Activated T-cell treated with anti-CD3 and anti-CD28 coated beads, Interleukin-2, amount 50 U/mL, for 24 hours (primary cell): ENCODE measurements at places on chromosomes 5 and 9.

DNA sequence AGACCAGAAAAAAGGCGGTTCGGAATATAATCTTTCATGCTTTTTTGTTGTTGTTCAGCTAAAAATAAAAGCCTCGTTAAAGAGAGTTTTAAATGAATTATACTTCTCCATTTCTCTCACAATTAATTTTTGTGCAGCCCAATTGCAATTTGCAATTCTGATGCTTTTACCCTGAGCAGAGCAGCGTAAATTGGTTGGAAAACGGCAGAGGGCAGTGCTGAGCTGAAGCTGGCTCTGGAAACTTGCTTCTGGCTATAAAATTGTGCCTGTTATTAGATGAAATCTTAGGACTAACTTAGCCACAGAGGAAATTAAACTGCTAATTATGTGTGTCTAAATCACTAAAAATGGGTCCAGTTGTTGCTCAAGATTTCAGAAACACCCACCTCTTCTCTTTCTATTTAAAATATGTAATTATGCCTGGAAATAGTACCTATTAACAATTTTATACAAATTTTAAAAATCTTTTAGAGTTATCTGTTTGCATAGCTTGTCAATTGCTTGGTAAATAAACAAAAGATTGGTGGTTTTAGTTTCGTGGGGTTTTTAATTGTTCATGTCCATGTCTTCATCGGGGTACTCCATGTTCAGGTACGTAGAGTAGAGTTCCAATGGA lies 441.8 kb upstream of the TLE4 start:
- peak; percentile 32 for DNase-seq

GRCh38 chr5:172564188-172564587 lies 76.9 kb upstream of the NEURL1B start:
- no peak for DNase-seq

DNA sequence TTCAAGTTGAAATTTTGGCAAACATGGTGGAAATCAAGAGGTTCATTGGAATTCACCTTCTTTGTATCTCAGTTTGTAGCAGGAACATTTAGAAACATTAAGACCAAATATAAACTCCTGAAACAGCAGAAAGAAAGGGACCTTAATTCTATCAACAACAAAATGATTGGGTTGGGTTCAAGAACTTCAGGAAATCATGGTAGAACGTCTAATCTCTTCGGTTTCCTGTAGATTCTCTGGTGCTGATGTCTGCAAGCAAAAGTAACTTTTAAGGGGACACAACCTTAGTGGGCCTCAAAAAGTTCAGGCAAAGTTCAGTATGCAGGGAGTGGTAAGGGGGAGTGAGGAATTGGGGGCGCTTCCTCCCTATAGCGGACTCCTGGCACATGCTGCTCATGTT lies 3.4 kb downstream of the IL33 start:
- no peak for DNase-seq

DNA sequence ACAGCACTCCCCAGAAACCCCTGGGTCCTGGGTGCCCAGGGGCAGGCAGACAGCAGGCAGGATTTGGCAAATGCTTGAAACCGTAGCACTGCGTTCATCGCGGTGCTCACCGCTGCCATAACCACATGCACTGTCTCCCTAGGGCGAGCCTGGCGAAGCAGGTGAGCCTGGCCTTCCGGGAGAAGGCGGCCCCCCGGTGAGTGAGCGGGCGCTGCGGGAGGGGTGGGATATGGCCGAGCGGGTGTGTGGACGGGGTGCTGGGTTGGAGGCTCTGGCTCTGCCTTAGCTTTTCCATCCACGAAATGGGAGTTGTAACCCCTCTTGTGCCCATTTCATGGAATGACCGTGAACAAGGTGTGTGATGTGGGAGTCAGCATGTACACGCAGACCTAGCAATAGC lies 66.8 kb upstream of the FCN2 start:
- DNase-seq, result no peak

DNA sequence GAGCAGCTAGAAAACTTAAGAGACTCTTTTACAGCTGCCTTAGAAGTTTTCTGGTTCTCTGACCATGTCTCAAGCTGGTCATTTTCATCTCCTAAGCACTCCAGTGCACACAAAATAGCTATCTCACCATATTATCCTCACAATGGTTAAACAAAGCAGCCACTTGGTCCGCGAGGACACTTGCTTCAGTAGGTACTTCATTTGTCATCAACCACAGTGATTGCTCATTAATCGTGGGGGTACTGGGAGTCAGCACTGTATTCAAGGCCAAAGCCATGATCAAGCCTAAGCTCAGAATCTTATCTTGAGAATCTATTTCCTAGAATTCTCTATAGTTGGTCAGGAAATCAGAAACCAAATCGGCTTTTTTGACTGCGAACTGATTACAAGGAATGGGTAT lies 2.9 kb downstream of the ARL14EPL start:
- DNase-seq, result no peak

DNA sequence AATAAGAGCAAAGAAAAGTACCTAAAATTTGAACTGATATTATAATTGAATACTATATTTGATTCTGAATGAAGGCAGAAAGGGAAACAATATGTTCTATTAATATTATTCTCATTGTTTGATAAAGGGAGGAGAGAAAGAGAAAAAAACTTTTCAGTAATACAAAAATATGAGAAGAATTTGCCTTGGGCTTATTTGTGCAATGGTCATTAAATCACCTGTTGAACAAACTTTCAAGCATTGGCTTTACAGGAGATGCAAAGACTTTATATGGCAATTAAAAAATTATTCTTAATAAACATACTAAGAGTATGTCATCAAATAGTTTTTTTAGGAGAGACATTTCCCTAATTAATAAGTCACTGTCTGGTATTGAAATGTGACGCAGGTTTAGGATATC lies 85.0 kb downstream of the CSNK1G3 start:
- no peak for DNase-seq

GRCh38 chr5:6397536-6398269 lies 19.4 kb upstream of the MED10 start:
- no peak for DNase-seq

GRCh38 chr5:84393969-84394368 lies 9.3 kb upstream of the EDIL3 start:
- DNase-seq, result no peak

DNA sequence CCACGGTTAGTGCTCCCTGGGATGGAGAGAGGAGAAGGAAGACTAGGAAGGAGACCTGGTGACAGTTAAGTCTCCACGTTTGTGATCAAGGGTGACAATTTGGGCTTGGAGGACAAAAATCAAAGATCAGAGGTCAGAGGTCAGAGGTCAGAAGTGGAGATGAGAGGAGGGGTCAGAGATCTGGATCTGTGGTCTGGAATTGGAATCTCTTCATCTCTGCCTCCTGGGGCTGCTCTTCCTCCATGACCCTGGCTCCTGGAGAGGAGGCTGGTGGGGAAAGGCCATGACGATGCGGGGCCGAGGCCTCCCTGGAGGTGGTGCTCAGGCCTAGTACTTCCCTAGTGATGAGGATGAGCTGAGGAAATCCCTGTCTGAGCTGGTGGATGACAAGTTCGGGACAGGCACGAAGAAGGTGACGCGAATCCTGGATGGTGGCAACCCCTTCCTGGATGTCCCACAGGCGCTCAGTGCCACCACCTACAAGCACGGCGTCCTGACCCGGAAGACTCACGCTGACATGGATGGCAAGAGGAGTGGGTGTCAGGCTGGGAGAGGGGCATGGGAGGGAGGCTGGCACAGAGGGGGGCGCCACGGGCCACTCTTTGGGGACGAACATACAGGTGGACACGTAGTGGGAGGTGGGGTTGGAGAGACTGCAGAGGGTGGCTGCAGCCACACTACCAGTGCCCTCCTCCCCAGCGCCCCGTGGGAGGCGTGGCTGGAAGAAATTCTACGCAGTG lies 41.0 kb downstream of the PSD2 start:
- DNase-seq, result no peak

- DNase-seq, result no peak
Observed at GRCh38 chr9:95947118-95947517, 71.6 kb downstream of the ERCC6L2 start.

DNA sequence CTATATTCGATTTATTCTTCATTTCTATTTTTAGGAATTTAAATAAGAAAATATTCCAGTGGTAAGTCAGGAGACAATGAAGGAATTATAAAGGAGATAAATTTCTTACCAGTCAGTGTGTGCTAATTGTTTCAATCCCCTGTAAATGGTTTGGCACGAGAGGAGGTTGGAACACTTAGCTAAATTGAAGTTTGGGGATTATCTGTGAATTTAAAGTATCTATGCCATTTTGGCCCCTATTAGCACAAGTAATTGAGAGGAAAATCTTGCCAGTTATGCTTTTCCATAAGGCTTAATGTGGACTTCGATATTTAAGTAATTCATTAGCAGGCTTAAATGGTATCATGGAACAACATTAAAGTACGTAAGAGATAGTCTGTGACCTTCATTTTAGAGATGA lies 860.8 kb downstream of the PTPRD start:
- no peak for DNase-seq

DNA sequence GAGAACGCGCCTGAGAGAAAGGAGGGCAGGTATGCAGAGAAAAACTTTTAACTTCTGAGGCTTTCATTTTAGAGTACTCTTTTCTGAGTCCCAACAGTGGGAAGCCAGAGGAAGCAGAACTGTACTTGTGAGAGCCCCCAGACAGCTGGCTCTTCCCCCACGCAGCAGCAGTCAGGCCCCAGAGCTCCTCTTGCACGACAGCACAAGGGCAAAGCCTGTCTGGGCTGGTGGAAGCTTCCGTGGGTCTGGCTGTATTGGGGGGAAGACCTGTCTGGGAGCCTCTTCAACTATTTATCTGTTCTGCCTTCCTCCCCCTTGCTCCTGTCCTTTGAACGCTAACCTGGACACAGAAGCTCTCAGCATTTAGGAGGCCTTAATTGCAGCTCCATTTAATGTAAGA lies 68.2 kb downstream of the THBS4 start:
- DNase-seq, result peak; percentile 27

DNA sequence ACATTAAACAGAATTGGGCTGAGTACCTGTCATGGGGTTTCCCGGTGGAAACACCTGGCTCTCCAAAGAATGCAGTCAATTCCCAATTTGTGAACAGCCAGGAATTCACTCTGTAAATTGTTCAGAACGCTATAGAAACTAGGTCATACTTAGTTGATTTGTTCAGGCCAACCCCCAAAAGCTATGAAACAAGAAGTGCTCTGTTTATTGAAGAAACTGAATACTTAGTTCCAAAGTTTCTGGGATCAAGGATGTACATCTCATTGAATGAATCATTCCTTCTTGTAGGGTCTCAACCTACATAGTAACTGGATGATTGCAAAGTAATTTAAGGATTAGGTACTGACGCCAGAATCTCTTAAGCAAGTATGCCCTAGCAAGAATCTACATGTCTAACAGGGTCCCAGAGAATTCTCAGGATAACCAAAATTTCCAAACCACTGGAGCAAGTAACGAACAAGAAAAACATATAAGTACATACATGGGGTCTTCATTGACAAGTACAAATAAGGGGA lies 659 bp upstream of the TUSC1 start:
- no peak for DNase-seq

DNA sequence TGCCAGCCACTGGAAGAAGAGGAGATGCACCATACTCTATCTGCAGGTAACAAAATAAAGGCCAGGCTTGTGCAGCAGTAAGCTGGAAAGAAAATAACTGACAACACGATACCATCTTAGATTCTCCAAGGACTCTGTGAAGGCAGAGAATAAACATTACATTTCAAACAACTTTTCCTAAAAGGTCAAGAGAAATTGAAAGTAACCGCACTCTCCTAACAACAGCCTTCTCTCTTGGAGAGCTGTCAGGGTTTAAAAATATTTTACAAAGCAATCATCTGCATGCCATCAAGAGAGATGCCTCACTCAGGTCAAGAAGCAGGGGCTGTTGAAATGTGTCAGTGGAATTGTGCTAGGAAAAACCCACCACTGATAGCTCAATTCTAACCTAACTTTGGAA lies 13.5 kb upstream of the TTLL11 start:
- no peak for DNase-seq

DNA sequence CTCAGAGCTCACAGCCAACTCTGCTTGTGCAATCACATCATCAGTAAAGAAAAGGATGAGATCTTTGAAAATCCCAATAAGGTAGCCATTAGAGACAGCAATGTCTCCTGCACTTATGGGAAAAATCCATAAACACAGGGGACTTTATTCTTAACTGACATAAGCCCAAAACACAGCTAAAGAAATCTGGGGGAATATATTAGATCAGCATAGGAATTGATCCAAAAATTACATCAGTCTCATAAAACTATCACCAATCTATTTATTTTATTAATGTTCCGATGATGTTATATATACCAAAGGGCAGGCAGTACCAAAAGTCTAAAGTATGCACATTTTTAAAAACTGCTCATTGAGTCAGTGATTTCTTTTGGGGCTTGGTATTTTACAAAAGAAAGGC lies 6.9 kb downstream of the MRPS27 start:
- no peak for DNase-seq

DNA sequence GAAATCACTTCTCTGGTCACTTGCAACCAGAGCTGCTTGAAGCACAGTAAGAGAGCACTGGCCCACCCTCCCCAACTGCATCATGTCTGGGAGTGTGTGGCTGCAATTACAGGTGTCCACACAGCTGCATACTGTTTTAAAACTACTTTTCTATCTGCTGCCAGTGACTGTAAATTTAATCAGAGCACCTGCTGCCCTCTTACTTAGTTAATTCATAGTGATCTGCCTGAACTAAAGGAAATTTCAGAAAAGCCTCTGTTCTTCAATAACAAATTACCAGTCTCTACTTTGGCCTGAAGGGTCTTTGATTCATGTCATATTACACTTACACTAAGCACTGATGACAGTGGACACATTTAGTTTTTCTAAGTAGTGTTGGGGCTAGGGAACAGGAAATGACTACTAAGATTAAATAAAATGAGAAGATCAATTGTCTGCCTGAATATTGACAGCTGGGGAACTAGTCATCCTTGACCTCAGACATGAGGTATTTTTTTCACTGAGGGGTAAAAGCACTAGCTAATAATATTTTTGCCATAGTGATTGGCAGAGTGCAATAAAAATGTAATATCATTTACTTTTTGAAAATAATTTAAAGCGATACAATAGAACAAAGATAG lies 788.9 kb upstream of the GRAMD2B start:
- no peak for DNase-seq

GRCh38 chr5:68187268-68188055 lies 28.1 kb upstream of the PIK3R1 start:
- no peak for DNase-seq

DNA sequence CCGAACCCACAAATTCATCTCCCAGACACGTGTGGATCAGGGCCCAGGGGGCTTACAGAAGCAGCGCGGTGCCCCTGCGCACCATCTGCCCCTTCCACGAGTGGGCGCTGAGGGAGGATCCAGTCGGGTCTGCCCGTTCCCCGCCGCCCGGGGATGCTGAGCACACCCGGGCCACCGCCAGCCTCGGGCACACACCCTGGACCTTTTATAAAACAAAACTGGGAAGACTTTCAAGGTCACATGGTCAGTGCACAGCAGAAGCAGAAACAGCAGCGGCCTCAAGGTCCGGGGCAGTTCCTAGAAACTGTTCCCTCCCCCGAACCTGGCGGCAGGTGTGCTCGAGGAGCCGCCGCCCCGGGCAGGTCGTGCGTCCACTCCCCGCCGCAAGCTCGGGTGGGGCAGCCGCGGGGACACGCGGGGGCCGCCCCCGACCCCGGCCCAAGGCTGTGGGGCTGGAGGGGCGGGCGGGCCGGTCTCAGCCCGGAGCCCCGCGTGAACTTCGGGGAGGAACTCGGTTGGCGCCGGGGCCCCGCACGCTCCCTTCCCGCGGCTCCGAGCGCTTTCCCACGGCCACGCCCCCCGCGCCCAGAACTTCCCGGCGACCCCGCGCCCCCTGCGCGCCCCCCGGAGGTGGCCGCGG lies 633 bp upstream of the PPP1R26 start:
- no peak for DNase-seq
